EH (cell line): ENCODE measurements at places on chromosomes 7 and 10.
A peak's percentile ranks its signal among the peaks of the same experiment; 100 is the strongest.

- DNase-seq = no peak
Measured at GRCh38 chr10:62935022-62935421, 118.9 kb upstream of the EGR2 start.

GRCh38 chr10:31961277-31962074 lies 32.8 kb upstream of the ARHGAP12 start:
- DNase-seq = peak; percentile 90

- no peak for DNase-seq
Measured at GRCh38 chr10:102714621-102715455, at the start of gene SFXN2. SFXN2 (plus strand) TSS chr10:102714636; CDS start chr10:102726637, 12,001 bp downstream.

DNA sequence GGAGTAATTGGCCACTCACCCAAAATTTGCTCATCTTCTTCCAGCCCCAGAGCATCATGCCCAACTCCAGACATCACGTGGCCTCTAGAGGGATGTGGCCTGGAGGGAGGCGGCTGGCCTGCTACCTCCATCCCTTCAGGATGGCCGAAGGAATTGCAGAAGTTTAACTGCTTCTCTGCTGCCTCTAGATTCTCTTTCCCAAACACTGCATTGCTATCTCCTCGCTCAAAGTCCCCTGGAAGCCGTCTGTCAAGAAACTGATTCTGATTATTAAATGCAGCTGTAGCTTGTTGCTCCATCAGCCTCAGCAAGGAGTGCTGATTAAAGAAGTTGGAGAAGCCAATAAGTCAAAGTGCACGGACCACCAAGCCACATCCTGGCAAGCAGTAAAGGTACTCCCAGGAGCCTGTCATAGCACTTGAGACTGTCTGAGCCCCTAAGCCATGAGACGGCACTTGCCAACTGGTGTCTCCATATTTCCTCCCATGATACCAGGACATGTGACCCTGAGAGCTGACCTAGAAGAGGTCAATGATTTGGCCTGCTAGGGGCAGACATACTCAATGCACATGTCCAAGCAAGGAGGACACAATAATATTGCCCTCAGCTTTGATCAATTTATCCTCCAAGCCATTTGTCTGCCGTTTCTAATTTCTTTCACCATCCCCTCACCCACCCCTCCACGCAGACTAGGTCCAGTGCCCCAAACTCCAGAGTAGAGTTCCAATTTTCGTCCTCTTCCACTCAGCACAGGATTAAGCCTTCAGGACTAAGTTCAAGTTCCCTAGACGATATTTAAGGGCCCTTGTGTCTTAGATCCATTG lies 84.2 kb downstream of the TBXAS1 start:
- DNase-seq = no peak

DNA sequence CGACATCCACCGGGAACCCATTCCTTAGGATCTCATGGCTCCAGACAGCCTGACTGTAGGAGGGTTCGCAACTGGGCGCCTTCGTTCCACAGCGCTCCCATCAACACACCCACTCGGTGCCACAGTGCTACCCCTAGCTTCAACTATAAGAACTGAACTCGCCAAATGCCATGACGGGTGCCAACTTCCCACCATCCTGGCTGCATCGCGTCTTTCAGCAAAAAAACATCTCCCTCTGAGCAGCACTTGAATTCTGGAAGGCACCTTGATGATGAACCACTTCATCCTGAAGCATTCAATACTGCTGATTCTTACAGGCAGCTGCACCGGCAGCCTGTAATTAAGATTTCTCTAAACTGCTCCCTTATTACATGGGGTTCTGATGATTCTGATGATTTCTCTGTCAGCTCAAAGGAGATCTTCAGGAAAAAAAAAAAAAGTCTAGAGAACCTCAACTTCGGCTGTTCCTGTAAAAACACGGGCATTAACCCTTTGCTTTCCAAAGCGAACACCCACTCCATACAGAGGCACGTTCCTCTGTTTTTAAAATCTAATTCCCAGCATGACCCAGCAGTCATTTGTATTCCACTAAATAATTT lies 1.3 kb downstream of the CYTH3 start:
- peak; percentile 78 for DNase-seq

DNA sequence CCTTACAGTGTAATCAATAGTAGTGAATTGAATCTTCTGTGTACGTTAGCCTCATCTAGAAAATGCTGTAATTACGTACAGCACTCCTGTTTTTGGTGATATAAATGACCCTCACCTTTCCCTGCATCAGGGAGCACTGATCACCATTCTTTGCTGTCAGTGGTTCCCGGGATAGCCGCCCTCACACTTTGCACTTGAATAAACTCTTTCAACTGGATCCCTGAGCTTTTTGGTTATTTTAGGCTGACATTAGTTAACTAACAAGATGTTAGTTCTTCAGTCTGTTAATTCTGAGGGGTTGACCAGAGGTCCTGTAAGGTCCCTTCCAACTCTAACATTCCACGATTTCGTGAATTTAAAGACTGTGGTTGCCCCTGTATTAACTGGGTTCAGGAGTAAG lies 23.4 kb upstream of the ZC3HAV1 start:
- DNase-seq = no peak

DNA sequence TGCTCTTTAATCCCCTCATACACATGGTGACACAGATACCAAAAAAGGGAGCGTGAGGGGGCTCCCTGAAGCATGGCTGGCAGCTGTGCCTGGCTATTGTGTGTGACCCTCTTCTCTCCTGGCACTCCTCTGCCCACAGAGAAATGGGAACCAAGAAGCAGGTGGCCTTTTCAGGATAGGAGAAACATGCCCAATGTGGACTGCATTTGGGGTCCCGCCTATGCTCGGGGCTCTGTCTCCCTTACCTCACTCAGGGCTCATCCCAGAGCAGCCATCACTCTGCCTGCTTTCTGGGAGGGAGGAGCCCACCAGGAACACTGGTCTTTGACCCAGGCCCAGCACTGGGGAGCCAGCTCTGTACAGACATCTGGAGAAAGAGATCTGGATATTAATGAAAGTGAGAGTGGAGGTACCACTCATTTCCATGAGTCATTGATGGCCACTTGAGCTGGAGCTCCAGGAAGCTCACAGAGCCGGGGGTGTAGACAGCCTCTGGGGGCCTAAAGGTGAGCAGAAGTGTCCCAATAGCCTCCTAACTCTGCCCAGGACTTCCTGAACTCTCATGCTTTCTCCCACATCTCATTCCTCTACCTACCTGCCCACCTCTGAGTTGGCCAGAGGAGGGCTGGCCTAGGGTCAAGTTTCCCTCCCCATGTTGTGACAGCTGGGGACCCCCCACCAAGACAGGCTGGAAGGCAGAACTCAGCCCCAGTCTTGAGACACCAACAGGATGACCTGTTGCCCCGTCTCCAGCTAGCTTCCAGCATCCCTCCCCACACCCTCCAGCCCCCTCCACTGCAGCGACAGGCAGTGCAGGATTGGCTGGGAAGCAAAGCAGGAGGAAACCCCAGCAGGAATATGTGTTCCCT lies 42.6 kb downstream of the DRGX start:
- DNase-seq = no peak

- DNase-seq = no peak
Measured at GRCh38 chr10:44962870-44963738, 3.5 kb downstream of the RASSF4 start.

- no peak for DNase-seq
Measured at GRCh38 chr7:104275900-104276299, 52.5 kb upstream of the LHFPL3 start.

- peak; percentile 75 for DNase-seq
Measured at GRCh38 chr10:75187961-75188426, 22.6 kb upstream of the VDAC2 start.

DNA sequence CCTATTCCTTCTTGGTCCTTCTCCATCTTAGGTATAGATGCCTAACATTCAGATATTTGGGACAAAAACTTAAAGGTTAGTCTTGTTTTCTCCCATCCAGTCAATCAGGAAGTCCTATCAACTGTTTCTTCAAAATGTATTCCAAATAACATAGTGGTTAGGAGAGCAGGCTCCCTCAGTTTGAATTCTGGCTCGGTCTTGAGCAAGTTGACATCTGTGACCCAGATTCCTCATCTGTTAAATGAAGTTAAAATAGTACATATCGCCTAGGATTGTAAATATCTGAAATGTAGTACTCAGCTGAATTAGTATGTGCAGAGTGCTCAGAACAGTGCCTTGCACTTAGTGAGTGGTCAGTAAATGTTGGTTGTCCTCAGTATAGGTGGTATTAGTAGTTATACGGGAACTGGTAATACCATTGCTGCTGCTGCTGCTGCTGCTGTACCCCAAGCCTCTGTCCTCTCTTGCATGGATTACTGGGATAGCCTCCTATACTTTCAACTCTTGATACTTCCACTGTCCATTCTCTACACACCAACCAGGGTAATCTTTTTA lies 58.6 kb downstream of the RALA start:
- no peak for DNase-seq

- DNase-seq = no peak
Measured at GRCh38 chr7:130794619-130794922, 60.6 kb upstream of the KLF14 start.

DNA sequence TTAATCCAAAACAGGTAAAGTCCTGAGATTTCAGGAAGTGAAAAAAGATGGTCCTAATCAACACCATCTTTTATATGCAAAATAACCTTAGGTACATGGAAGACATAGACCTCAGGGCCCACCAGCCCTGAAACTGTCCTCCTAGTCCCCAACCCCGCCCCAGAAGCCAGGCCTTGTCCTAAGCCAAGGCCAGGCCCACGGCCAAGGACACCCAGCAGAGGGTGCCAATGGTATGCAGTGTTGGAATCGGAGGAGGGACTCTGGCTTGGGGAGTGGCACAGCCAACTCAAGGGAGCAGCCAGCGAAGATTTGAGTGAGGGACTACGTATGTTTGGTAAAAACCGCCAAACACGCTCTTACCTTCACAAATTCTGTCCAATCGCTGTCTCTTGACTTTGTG lies 96.7 kb downstream of the ZRANB1 start:
- DNase-seq = peak; percentile 52

GRCh38 chr10:27223964-27224363 lies 16.6 kb downstream of the ACBD5 start:
- DNase-seq = peak; percentile 46

- DNase-seq = peak; percentile 68
Measured at GRCh38 chr7:101912716-101913110, 95.3 kb downstream of the CUX1 start.

- DNase-seq = no peak
Measured at GRCh38 chr7:155365146-155365874, 67.6 kb downstream of the INSIG1 start.

DNA sequence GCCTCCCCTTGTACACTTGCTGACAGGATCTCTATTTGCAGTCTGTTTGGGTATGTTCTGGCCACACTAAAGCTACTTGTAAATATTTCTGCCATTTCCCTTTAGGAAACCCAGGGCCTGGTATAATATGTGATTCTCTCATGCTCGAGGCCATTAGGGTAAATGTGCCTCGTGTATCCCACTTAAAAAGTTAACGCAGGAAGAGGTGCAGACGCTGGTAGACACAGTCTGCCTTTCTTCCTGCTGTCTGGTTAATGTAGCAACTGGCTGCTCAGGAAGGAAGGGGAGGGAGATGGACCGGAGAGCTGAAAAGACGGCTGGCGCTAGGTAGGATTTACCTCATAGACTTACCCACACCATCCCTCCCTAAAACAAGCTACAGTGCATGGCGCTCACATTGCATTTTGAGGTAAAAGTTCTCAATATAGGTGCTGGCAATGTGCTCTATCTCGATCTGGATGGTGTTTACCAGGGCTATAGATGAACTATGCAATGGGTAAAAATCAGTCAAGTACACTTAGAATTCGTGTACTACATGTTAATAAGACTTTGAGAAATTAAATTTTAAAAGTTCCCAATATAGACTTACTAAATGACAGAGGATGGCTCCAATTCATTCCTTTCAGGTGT lies 125.9 kb downstream of the JAZF1 start:
- DNase-seq = no peak

DNA sequence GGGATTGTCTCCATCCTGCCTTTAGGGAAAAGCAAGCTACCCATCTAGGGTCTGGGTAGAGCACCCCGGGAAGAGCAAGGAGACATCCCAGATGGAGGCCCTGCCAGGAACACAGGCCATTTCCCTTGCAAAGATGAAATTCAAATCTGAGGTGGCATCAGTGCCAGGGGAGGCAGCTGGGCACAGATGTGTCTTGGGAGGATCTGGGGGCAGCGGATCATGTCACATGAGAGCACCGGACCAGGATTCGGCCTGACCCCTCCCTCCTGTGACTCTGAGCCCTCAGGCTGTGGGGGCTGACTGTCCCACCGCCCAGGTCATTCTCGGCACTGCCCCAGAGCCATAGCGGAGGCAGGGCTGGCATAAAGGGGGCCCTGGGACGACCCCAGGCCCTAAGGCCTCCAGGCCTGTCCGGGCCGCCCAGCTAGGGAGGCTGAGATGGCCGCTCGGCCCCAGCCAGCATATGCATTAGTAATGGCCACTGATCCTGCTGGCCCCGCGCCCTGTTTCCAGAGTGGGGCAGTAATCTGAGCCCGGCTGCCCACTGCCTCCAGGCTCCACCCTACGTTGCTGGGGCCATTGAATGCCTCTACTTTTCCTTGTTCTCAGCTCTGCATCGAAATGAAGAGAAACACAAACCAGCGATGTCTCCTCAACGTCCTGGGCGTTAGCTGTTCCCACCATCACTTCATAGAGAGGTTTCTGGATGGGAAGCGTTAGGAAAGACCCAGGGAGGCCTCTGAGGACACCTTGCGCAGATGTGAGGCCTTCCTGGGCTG lies 148.5 kb downstream of the UBE2H start:
- no peak for DNase-seq

GRCh38 chr7:50745835-50746234 lies 36.9 kb downstream of the GRB10 start:
- DNase-seq = peak; percentile 27

DNA sequence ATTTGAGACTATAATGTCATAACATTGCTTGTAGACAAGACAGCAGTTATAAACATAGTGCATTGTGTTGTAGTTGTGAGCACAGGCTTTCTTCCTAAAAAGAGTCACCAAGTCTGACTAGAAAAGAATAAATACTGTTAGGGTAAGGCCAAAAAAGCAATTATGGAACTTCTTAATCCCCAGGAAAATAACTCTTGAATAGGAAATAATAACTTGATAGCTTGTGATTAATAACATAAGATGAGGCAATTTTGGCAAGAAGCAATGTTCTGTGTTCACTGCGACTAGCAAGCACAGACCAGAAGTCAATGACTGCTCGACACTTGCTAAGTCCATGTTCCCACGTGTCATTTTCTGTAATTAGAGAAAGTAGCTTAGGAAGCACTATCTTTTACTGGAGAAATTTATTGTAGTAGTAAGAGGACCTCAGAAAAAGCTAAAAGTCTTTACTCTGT lies 97.1 kb downstream of the AGMO start:
- DNase-seq = no peak

GRCh38 chr10:3294919-3295581 lies 122.5 kb upstream of the PITRM1 start:
- DNase-seq = no peak

DNA sequence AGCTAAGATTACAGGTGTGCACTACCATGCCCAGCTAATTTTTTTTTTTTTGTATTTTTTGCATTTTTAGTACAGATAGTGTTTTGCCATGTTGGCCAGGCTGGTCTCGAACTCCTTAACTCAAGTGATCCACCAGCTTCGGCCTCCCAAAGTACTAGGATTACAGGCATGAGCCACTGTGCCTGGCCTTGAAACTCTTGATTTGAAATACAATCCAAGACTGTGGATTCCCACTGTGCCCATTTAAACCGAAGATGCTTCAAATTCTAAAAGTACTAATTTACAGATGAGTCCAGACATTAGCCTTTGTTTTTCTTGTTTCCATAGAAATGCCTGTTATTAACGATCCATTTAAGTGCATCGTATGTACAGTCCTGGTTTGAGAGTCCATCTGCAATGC lies 130.9 kb downstream of the CACNA2D1 start:
- DNase-seq = no peak
